IPS DF 19.7 (cell line): ENCODE measurements at places on chromosomes 12 and 14.
A peak's percentile ranks its signal among the peaks of the same experiment; 100 is the strongest.

DNA sequence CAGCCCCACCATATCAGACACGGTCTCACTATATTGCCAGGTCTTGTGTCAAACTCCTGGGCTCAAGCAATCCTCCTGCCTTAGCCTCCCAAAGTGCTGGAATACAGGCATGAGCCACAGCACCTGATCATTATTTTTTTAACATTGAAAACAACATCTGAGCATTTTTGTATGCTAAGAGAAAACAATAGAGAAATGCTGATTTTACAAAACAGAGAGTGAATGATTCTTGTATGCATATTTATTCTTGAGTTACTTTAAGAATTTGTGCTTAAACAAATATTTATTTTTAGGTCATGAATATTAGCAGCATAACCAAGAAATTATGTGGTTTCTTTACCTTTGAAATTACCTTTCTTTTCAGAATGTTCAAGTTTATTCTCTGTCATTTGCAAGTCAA is 81.8 kb upstream of the KITLG start:
- no peak for DNase-seq

DNA sequence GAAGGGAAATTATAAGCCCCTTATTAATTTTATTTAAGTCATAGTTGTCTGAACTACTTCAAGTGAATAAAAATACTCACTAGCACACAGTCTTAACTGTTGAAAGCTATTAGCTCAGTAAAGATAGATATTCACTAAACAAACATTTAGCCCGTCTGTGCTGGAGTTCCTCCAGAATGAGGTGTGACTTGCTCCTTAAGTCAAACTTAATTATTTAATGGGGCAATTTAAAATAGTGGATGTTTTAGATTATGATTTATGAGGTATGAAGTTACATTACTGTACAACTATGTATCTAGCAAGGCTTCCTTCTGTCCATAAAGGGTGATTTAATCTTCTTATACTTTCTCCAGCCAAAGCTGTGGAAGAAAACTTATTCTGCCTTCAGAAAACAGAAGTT is 414.0 kb upstream of the FLRT2 start:
- no peak for DNase-seq

DNA sequence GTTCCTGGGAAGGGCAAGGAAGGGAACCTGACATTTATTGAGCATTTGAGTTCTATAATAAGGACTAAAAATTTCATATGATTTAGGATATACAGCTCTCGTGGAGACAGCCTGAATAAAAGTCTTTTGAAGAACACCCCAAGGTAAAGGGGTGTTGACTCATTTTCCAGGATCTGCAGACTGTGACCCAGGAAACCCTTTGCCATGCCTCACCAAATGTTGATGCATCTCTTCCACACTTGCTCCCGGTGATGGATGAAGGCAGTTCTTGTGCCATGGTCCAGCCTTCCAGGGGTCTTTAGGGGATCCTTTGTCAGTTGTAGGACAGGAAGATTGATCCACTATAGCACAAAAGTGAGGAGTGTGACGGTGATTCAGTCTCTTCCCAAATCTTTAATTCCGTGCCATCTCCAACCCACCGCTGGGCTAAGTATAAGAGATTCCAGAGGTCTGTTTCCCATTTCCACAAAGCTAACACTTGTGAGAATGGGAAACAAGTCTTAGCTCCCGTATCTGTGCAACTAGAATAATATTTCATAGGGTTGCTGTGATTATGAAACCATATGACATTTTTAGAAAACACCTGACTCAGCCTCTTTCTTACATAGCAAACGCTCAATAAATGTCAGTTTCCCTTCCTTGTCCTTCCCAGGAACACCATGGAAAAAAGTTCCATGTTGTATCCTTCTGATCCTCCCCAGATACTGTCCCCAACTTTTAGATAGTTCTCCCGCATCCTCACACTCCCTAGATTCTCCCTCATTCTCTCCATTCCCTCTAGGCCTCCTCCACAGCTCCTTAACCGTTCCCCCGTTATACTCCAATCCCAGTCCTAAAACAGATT is 836 bp downstream of the AAAS start:
- no peak for DNase-seq

GRCh38 chr14:38311655-38312054 is 55.8 kb upstream of the CLEC14A start:
- no peak for DNase-seq

GRCh38 chr12:24701343-24701742 is 247.6 kb downstream of the BCAT1 start:
- DNase-seq: no peak

DNA sequence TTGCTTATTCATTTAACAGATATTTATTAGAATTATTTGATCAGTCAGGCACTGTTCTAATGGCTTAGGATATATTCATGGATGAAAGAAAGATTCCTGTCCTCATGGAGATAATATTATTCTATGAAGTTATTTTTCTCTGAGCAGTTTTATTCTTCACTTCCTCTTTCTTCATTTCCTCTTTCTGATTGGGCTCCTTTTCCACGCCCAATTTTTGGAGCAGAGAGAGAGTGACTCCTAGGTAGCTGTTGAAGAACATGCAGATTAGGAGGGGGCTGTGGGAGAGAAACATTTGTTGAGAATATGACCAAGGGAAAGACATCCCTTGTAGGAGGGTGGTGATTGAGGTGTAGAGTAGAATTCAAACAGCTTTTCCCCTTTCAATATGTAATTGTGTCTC is 6.0 kb upstream of the YARS2 start:
- DNase-seq: no peak

- DNase-seq: no peak
Measured at GRCh38 chr14:68823434-68824206, 30.8 kb upstream of the ZFP36L1 start.

- no peak for DNase-seq
Measured at GRCh38 chr14:95527387-95528002, 7.4 kb upstream of the GLRX5 start.

DNA sequence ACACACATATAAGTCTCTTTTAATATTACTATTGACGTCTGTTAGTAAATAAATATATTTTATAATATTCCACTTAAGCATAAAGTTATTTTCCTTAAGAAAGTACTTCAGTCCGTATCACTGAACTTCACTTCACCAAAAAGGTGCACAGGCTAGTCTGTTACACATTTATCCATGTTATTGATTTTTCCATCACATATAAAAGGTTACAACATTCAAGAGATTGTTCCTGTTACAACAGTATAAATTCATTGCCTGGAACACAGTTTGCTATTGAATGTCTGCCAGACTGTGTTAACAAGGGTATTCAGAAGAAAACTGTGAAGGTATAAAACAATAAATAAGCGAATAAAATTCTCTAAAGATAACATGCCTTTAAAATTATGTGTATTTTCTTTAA is 175.9 kb downstream of the NTS start:
- DNase-seq: no peak

DNA sequence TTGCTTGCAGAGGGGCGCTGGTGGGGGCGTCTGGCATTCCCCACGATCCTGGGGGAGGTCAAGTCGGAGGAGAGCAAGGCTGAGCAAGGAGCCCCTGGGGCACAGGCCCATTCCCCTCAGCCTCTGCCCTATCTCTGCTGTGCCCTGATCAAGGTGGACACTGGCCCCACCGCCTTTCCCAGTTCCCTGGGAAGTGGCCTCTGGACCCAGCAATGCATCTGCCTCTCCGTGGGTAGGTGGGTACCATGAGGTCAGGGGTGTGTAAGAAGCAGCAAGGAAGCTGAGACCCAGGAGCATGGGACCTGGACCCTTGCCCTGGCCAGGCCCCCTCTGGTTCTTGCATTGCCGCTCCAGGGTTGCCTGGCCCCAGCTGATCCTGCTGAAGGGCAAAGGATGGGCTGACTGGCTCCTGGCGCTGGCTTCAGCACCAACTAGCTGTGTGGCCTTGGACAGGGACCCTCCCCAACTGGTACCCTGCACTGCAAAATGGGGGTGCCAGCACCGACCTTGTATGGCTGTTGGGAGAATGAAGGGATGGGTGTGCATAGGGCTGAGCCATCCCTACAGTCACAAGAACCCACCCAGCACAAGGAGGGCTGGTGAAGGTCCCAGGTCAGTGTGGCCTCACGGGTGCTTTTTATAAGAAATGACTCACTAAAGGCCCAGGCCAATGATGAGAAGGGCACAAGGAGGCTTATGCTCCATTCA is 19.6 kb downstream of the SLC25A29 start:
- DNase-seq: no peak

GRCh38 chr14:52026017-52026660 is 36.8 kb downstream of the RTRAF start:
- DNase-seq: no peak

- no peak for DNase-seq
Measured at GRCh38 chr14:23285530-23286019, 357 bp downstream of the HOMEZ start.

DNA sequence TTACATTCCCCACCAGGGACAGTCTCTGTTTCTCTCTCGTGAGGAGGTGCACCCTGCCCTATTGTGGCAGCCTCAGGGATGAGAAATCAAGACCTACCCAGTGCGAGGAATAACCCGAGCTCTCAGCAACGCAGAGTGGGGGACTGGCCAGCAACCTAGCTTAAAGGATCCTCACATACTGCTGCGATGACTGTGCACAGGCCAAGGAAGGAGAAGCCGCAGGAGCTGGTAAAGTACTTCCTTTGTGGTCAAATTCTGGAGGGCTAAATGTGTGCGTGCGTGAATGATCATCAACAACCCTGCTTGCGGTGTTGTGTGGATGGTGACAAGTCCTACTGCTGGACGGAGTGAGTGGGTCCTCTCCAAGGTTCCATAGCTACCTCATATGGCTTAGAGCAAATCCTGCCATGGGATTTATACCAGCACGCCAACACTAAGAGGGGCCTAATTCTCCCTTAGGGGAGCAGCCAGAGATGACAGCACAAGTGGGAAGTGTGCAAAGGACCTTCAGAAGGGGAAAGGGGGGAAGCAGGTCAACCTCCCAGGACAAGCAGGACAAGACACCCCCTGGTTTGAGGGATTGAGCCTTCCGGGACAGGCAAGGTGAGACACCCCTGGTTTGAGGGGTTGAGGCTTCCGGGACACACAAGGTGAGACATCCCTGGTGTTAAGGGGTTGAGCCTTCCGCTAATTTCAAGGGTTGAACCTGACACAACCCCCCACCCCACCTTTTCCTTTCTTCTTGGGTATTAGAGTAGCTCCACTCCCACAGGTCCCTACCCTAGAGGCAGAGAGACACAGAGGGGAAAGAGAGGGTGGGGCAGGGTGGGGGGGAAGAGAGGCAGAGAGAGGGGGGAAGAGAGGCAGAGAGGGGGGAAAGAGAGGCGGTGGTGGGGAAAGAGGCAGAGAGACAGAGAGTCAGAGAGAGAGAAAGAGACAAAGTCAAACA is 58.8 kb upstream of the AP4S1 start:
- no peak for DNase-seq

- DNase-seq: no peak
Measured at GRCh38 chr12:96099986-96100385, 64.6 kb upstream of the LTA4H start.

- peak; percentile 9 for DNase-seq
Measured at GRCh38 chr12:131116468-131117117, 162.9 kb downstream of the ADGRD1 start.

GRCh38 chr12:21894792-21895595 is 46.2 kb downstream of the ABCC9 start:
- DNase-seq: no peak

- no peak for DNase-seq
Measured at GRCh38 chr12:41101806-41102205, 86.3 kb upstream of the PDZRN4 start.

GRCh38 chr12:13425766-13426165 is 229.2 kb downstream of the EMP1 start:
- DNase-seq: no peak
